Left lung (tissue), 14 donors: ENCODE measurements at places on chromosomes 12 and 14.

GRCh38 chr12:103771466-103771865 lies 69.6 kb downstream of the NT5DC3 start:
- H3K4me3 ChIP-seq = no peak overlapping the region
- DNase-seq = no peak
- H3K27ac ChIP-seq = no peak overlapping the region
- no peaks in the 10 kb centered on the region for H3K27me3 ChIP-seq

DNA sequence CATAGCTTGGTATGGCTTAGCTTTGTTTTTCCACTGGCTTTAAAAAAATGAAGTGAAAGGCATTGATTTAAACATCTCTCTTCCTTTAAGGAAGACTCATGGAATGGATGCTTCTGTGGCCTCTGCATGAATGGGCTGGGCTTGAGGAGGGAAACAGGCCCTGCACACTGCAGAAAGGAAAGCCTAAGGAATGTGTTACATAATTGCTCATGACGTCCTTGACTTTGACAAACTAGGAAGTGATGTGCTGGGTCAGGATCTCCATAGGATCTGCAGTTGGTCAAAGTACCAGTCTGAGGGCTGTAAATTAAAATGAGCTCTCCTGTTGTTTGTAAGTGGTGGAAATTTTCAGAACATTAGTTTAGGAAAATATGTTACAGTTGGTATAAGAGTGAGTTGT lies 12.7 kb downstream of the SAMD4A start:
- H3K4me1 ChIP-seq = no peaks in the 10 kb centered on the region
- H3K27ac ChIP-seq = no peak overlapping the region
- no peak for DNase-seq
- no peaks in the 10 kb centered on the region for H3K27me3 ChIP-seq
- no peaks in the 10 kb centered on the region for H3K36me3 ChIP-seq

DNA sequence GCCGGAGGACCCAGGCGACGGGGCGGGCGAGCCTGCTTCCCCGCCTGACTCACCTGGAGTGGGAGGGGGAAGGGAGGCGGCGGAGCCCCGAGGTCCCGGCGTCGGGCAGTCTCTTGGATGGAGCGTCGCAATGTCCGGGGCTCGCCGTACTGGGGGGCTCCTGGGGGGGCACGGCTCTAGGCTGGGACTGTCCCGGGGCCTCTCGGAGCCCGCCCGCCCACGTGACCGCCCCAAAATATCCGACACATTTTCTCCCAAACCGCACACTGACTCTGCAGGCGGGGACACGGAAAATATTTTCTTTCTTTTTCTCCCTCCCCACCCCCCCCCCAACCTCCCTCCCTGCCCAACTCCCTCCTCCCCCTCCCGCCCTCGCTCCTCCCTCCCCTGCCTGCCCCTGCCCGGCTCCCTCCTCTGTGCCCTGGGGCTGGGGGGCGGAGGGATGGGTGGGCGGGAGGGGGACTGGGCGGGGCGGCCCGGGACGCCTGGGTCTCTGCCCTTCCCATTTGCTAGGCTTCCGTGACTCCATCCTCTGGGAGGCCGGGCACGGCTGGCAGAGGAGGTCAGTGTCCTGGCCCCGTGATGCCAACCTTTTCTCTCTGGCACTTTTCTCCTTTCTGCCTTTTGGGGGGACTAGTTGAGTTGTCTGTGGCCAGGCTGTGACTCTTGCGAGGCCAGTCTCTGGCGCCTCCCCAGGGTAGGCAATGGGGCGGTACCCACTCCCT lies at the start of gene RARG:
RARG (minus strand) TSS at position 289 of the 725 bp plus-strand sequence. CDS start 4,664 bp downstream, outside the sequence.
- no peaks in the 10 kb centered on the region for H3K27me3 ChIP-seq
- peak within 1 kb of the TSS; percentile 81 for H3K27ac ChIP-seq

GRCh38 chr12:63922474-63922873 lies 78.0 kb downstream of the SRGAP1 start:
- H3K4me1 ChIP-seq = peaks cover 14% of the 10 kb centered on the region
- H3K4me3 ChIP-seq = no peak overlapping the region
- no peaks in the 10 kb centered on the region for H3K27me3 ChIP-seq

DNA sequence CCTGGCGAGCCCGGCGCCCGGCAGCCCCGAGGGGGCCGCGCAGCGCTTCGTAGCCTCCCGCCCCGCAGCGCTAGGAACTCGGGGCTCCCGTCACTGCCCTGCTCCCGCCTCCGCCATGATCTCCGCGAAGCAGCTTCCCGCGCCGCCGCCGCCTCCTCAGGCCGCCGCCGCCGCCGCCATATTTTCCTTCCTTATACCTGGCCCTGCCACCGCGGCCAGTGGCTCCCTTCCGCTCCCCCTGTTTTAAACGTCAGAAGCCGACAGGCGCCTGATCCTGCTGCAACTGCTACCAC lies 286 bp downstream of the PPP4R3A start:
- peak overlapping the region; percentile 99 for H3K27ac ChIP-seq
- H3K36me3 ChIP-seq = no peaks in the 10 kb centered on the region
- H3K4me1 ChIP-seq = no peaks in the 10 kb centered on the region
- H3K4me3 ChIP-seq = peak overlapping the region; percentile 94
- no peaks in the 10 kb centered on the region for H3K27me3 ChIP-seq
- DNase-seq = peak; percentile 92
